ENCODE measurements at places on chromosomes 11 and 22. TPM values are rescaled to one million over a fixed set of nuclear protein-coding genes. Genes with fewer than 3 reads are reported as not detected.
A peak's percentile ranks its signal among the peaks of the same experiment; 100 is the strongest.

The NXPE2 gene
- total RNA-seq: not detected

The OSBPL5 gene
- 5.8 TPM for total RNA-seq

GRCh38 chr11:74069146-74070046 is 60.5 kb upstream of the UCP3 start:
- no peak for DNase-seq
- no peaks in the 10 kb centered on the region for H3K27me3 ChIP-seq
- no peak overlapping the region for H3K4me3 ChIP-seq
- peaks cover 41% of the 10 kb centered on the region for H3K36me3 ChIP-seq

- H3K4me3 ChIP-seq: peak overlapping the region; percentile 64
- H3K27ac ChIP-seq: peak overlapping the region; percentile 88
- no peaks in the 10 kb centered on the region for H3K36me3 ChIP-seq
- H3K27me3 ChIP-seq: no peaks in the 10 kb centered on the region
- H3K4me1 ChIP-seq: peaks cover 21% of the 10 kb centered on the region
Observed at GRCh38 chr22:40651563-40652501, 15.3 kb upstream of the MRTFA start.

DNA sequence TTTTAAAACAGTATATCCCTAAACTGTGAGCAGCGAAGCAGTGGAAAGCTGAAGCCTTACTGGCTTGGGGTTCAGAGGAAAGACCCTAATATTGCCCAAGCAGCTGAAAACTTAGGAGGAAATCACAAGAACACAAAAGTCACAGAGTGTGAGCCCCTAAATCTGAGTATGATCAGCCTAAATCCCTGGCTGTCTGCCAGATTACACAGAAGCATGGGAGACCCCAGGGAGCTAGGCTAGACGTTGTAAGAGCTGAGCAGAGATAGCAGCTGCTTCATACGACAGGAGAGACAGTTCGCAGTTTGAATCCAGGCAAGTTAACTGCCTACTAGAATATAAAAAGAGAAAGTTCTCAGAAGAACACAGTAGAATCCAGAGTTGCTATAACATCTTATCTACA is 81.2 kb downstream of the PACS1 start:
- no peak overlapping the region for H3K4me3 ChIP-seq
- no peaks in the 10 kb centered on the region for H3K27me3 ChIP-seq
- H3K36me3 ChIP-seq: peaks cover 5% of the 10 kb centered on the region
- peaks cover 44% of the 10 kb centered on the region for H3K4me1 ChIP-seq
- no peak overlapping the region for H3K27ac ChIP-seq

GRCh38 chr11:85385111-85385510 is 242.0 kb downstream of the DLG2 start:
- no peaks in the 10 kb centered on the region for H3K36me3 ChIP-seq
- no peak overlapping the region for H3K4me3 ChIP-seq
- H3K27ac ChIP-seq: no peak overlapping the region
- DNase-seq: no peak
- H3K27me3 ChIP-seq: no peaks in the 10 kb centered on the region
- no peaks in the 10 kb centered on the region for H3K4me1 ChIP-seq

GRCh38 chr11:131486937-131487635 is 116.7 kb downstream of the NTM start:
- no peak for DNase-seq
- no peak overlapping the region for H3K4me3 ChIP-seq
- H3K27ac ChIP-seq: no peak overlapping the region

DNA sequence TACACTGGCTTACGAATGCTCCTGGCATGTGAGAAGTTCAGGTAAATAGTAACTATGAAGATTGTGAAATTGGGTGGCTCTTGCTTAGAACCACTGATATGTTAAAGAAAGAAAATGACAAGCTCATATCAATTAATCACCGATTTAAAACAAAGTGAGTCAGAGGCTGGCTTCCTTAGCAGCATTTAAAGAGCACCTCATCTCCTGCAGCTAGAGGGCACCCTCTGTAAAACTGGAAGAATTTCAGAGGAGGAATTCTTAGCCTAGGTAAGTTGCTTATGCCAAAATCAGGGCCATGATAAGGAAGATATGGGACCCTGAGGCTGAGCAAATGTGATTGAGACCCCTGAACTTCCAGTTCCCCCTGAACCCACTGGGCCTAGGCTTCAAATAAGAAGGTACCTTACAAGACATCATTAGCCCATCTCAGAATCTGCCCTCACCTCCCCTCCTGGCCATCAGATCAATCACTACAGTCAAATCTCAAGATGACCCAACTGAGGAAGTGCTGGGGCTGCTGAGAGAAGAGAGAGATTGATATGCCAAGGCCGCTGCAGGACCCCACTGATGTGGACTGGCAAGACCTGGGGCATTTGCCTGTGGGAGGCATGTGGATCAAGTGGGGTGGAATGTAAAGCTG is 8.6 kb upstream of the CD3E start:
- H3K36me3 ChIP-seq: no peaks in the 10 kb centered on the region
- DNase-seq: peak; percentile 62
- H3K4me3 ChIP-seq: no peak overlapping the region
- peak overlapping the region; percentile 68 for H3K27ac ChIP-seq
- no peaks in the 10 kb centered on the region for H3K27me3 ChIP-seq
- H3K4me1 ChIP-seq: peaks cover 16% of the 10 kb centered on the region

- peaks cover 17% of the 10 kb centered on the region for H3K4me1 ChIP-seq
- no peak overlapping the region for H3K4me3 ChIP-seq
- peaks cover 15% of the 10 kb centered on the region for H3K27me3 ChIP-seq
- no peak for DNase-seq
- peaks cover 11% of the 10 kb centered on the region for H3K36me3 ChIP-seq
Observed at GRCh38 chr11:61959114-61959513, 8.3 kb downstream of the FTH1 start.

The MS4A15 gene
- total RNA-seq: not detected

Measured in activated CD4-positive, alpha-beta T cell treated with anti-CD3 and anti-CD28 coated beads for 36 hours (primary cell).